ENCODE measurements at places on chromosomes 12 and 14. TPM values are rescaled to one million over a fixed set of nuclear protein-coding genes. Genes with fewer than 3 reads are reported as not detected.

Gene LRRC23
- total RNA-seq: 6.9 TPM

Gene CDH24
- total RNA-seq: 2.7 TPM

Gene TEX52
- total RNA-seq: not detected

Gene KRT6A
- 40.3 TPM for total RNA-seq

Gene TAS2R14
- total RNA-seq: 2.9 TPM

Gene LRR1
- 7.0 TPM for total RNA-seq

Gene GLI1
- total RNA-seq: 0.61 TPM

Gene GDF3
- not detected for total RNA-seq

Gene CEBPE
- not detected for total RNA-seq

Gene STAT6
- 138 TPM for total RNA-seq

Gene CD27
- total RNA-seq: 0.36 TPM

Gene PLEKHD1
- under 0.01 TPM for total RNA-seq

Gene HOXC13
- not detected for total RNA-seq

Gene SLC41A2
- 30.1 TPM for total RNA-seq
